Cerebellar nuclear complex (tissue), 1 donor: ENCODE measurements at places on chromosomes 4 and X.

DNA sequence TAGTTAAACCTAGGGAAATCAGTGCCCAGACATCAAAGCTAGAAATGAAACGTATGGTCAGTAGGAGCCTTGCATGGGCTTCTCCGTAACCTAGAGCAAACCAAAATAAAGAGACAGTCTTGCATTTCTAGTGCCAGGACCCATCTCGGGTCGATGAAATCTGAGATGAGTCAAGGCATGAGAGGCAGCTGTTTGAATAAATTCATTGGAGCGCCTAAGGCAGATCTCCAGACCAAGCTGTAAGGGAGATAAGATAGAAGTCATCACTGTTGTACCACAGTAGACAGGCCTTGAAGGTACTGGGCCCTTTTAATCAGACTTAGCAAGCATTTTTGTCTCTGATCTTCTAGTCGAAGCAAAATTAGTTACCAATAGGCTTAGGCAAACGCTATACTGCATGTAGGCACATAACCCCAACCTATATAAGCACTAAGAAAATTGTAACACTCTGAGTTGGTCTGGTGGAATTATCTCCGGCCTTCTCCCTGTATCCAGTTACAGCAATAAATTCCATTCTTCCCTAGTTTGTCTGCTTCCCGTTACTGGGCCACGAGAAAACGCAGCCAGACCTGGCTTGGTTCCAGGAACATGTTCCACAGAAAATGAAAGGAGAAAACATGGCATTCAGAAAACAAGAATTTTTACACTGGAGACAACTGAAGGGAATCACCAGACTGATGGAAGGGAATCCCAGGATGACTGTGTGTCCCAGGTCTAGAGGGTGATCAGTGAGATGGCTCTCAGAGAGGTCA, 21.1 kb upstream of the PAPSS1 start:
- DNase-seq, result no peak

DNA sequence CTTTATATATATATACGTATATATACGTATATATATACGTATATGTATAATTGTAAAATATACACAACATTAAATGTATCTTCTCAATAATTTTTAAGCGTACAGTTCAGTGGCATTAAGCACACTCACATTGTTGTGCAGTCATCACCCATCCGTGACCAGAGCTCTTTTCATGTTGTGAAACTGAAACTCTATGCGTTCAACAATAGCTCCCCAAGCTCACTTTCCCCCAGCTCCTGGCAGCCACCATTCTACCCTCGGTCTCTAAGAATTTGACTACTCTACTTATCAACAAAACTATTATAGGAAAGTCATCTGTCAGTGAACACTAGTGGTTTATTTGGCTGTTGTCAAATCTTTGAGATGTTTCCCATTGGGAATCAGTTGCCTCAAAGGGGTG, 621.8 kb upstream of the GALNT7 start:
- no peak for DNase-seq

DNA sequence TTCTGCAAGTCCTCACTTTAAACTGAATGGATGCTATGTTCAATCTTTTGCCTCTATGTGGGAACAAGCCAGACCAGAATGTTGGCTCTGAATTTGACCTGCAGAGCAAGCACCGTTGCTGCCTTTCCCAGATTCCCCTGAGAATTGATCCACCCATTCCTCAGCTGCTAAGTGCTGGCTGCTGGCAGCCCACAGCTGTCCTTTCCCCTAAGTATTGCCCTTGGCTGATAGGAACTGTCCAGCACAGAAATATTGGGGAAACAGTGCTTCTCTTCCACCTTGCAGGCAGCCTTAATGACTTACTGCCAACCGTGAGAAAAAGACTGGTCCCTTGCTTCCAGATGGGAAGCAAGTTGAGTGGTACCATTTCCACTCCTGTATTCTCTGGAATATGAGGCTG, 475.9 kb downstream of the PDHA2 start:
- DNase-seq, result no peak

GRCh38 chrX:125826774-125827451, 339.2 kb downstream of the DCAF12L2 start:
- no peak for DNase-seq

DNA sequence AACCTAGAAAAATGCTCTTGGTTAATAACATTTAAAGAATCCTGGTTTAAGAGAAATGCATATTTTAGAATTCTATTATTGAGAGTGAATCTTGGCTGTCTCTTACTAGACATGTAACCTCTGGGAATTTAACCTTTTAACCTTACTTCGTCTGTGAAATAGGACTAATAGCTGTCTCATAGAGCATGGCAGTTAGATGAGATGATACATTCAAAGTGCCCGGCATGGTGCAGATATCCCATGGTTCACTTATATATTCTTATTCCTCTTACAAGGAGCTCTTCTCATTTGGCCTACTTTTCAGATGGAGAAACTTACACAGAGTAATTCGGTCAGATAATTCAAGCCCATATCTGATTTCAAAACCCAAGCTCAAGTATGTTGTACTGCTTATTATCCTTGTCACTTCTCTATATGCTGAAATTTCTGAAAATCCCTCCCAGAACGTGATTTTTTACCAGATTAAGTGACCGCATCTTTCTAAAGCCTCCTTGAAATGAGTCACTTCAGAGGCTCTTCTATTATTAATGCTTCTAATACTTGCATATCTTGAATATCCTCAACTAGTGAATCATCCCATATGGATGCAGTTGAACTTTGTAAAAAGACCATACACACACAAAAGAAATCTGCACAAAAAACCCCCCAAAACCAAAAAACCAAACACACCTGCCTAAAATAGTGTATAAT, 4.9 kb downstream of the CDKN2AIP start:
- no peak for DNase-seq

- no peak for DNase-seq
Observed at GRCh38 chr4:19133315-19133714, 1111.8 kb upstream of the LCORL start.

DNA sequence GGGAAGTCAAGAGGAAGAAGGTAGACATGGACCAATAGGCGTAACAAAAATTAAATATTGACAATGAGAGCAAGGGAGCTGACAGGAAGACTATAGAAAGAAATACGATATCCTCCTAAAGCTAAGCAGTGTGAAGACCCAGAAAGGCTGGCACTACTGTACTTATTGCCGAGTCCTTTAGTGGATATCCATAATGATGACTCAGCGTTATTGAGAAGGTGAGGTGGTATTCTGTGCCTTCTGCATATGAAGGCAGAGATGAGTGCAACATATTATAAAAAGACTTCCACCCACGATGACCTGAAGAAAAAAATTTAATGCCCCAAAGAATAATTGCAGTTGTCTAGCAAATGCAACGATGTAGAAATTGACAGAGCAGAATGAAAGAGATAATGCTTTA, 13.0 kb upstream of the MCF2 start:
- no peak for DNase-seq

DNA sequence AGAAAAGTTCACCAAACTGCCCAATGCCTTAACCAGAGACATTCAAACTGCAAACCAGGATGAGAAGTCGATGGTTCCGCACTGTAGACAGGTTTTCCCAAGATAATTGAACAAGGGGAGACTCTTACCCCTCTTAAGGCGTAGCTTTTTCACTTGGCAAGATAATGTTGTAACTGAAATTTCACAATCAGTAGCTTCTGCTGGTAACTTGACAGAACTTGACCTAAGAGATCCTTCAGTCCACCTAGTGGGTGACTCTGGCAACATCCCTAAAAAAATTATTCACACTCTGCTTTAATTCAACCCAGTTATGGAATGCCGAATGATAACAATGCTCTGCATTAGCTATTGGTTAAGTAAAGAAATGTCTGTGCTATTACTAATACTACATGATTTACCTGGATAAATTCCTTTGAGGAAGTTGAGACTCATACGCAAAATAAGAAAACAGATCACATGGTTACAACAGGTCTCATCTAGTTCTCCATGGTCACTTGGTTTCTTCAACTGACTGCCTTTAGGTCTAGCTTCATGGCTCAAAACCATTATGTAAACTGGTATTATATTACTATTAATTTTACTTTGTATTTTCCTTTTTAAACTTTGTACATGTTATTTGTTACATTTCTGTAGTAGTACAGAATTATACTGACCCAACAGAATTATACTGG, 9.1 kb downstream of the ELF2 start:
- DNase-seq, result no peak

GRCh38 chr4:88010966-88011365, 3.5 kb downstream of the PKD2 start:
- no peak for DNase-seq

GRCh38 chr4:147975325-147975724, 243.4 kb downstream of the ARHGAP10 start:
- no peak for DNase-seq

DNA sequence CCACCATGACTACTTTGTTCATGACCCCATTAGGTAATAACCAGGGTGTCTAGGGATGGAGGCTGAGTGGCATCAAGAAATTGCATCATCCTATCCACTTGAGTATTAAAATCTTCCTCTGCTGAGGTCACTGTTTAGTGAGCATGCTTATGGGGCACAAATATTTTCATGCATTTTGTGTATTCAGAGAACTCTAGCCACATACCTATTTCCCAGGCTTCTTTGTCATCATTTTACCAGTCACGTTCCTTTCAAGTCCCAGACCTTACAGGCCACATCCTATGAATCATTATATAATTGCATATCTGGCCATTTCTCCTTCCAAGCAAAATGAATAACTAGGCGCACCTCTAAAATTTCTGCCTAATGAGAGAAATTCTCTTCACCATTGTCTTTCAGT, 1882.9 kb upstream of the AGA start:
- DNase-seq, result no peak

GRCh38 chrX:110120025-110120424, 117.1 kb downstream of the TMEM164 start:
- no peak for DNase-seq

GRCh38 chr4:16827794-16828724, 70.4 kb downstream of the LDB2 start:
- no peak for DNase-seq

DNA sequence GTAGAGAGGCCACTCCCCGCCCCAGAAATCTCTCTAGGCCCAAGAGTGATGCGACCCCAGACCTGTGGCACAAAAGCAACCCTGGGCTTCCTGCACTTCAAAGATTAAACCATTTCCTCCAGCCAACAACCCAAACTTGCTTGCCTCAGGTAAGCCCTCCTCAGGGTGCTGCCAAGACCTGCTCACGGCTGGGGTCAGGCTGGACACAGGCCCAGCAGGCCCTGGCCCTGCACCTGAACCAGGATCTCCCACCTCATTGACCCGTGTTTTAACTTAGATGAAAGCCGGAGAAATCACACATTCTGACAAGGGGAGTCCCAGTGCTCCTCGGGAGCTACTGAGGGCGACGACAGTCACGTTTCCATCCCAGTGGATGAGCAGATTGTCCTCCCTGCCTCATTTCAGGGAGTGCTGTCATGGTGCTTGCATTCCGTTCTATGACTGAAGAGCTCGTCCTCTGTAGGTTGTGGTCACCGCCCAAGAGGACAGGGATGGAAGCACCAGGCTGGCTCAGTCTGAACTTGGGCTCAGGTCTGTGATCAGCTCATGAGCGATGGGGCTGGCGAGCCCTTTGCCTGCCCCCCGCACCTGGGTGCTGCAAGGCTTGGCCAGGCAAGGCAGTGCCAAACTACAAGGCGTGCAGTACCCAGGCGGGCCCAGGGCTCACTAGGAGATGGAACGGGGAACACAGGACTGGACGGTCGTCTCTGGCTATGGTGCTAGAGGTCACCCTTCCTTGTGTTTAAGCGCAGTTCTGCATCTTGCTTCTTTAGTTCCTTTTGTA, 25.9 kb downstream of the WDR1 start:
- DNase-seq, result no peak
